ENCODE measurements at places on chromosomes 4 and X.

DNA sequence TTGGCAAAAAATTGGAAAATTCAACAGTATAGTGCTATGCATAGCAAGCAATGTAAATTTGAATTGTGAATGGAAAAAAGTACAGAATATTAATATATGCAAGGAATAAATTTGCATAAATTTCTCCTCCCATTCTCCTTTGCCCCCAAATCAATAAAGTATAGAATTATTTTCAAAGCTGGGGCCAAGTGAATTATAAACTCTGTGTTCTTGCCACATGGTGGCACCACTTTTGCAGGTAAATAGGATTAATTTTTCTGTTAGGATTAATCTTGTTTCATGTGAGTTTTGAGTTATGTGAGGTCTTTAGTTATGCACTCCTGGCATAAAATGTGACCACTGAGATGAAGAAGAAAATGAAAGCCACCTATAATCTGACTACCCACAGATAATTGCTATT, 19.9 kb downstream of the COPS4 start:
- DNase-seq, result no peak

- peak; percentile 78 for DNase-seq
These were observed 2.4 kb downstream of the SLC2A9 start for GRCh38 chr4:10018818-10019461.

- peak; percentile 31 for DNase-seq
These were observed 111.5 kb downstream of the AFAP1 start for GRCh38 chr4:7828011-7828720.

DNA sequence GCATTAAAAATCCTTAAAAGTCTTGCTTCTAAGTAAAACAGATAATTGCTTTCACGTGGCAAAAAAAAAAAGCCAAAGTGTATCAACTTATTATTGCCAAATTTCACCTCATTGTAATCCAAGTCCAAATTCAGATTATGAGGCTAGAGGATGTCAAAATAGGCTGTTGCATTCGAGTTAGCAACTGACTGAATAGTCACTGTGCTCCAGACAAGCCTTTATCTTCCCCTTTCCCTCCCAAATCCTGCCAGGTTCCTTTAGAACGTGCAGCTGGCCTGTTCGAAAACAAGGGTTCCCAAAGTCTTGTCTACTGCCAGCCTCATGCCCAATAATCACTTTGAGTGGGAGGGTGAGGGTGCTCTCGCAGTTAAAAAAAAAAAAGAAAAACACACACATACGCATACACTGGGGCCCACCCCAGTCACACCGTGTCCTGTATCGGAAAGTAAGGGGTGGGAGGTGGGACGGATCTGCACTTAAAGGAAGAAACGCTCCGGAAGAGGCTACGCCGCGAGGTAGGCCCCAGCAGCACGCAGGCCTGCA, 603 bp downstream of the MAD2L1 start:
- no peak for DNase-seq

GRCh38 chrX:17021851-17022604, 75.6 kb downstream of the REPS2 start:
- no peak for DNase-seq

All from stimulated activated CD4-positive, alpha-beta T cell treated with anti-CD3 and anti-CD28 coated beads, Interleukin-1b, Interleukin-23, amount 100 ng/mL, for 1 hour (primary cell).